H9 (cell line): ENCODE measurements at places on chromosomes 16 and 17. TPM values are rescaled to one million over a fixed set of nuclear protein-coding genes. Genes with fewer than 3 reads are reported as not detected.

- DNase-seq = peak; percentile 92
These were observed at the start of gene PRR29 for GRCh38 chr17:63998050-63998720. Gene PRR29 (plus strand): TSS chr17:63998351. CDS start chr17:63998365, 14 bp downstream.

GRCh38 chr16:20332411-20332810 lies 5.1 kb upstream of the GP2 start:
- DNase-seq = no peak

Gene MILR1
- not detected in 2 replicates for total RNA-seq

Gene ADCY7
- 2.6 and 4.0 TPM in 2 replicates for total RNA-seq

Gene KRTAP1-1
- total RNA-seq = not detected in 2 replicates

GRCh38 chr17:73166731-73167581 lies 2.1 kb downstream of the SSTR2 start:
- no peak for DNase-seq

- no peak for DNase-seq
These were observed 381.7 kb downstream of the SLC39A11 start for GRCh38 chr17:72710834-72711233.

- peak; percentile 85 for DNase-seq
These were observed at the start of gene RAB26 for GRCh38 chr16:2147981-2148671. Gene RAB26 (plus strand): TSS chr16:2148625. CDS start chr16:2148784, 159 bp downstream.

Gene GPRC5C
- total RNA-seq = 15.2 and 15.5 TPM in 2 replicates

DNA sequence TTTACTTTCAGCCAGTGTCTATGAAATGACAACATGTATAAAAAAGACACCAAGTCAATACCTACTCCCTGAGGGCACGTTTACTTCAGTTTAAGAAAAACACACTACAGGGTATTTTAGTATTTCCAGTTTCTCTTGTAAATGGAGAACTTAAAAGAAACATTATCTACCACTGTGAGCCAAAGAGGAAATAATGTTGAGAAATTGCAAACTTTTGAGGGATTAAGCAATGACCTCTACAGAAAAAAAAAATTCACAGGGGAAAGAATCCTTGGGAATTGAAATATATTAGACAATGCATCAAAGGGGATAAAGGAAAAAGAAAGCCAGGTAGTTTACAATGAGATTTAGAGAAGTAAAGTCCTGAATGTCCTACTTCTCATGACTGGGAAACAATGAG lies 126.0 kb downstream of the KCNJ2 start:
- DNase-seq = no peak

DNA sequence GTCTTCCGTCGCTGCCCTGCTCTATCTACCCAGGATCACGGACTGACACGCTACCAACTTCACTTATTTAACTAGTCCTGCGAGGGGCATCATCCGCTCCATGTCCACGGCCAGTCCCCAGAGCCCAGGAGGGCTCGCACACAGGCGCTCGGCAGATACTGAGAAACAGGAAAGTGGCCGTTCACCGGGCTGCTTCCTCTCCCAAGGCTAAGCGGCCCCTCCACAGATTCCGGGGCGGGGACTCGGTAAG lies 388 bp downstream of the OXLD1 start:
- peak; percentile 64 for DNase-seq
